ENCODE measurements at places on chromosomes 11 and 22. TPM values are rescaled to one million over a fixed set of nuclear protein-coding genes. Genes with fewer than 3 reads are reported as not detected.

- DNase-seq = no peak
Observed at GRCh38 chr11:57370251-57370650, 10.7 kb downstream of the PRG3 start.

- DNase-seq = no peak
Observed at GRCh38 chr11:87127101-87127500, 89.4 kb downstream of the TMEM135 start.

DNA sequence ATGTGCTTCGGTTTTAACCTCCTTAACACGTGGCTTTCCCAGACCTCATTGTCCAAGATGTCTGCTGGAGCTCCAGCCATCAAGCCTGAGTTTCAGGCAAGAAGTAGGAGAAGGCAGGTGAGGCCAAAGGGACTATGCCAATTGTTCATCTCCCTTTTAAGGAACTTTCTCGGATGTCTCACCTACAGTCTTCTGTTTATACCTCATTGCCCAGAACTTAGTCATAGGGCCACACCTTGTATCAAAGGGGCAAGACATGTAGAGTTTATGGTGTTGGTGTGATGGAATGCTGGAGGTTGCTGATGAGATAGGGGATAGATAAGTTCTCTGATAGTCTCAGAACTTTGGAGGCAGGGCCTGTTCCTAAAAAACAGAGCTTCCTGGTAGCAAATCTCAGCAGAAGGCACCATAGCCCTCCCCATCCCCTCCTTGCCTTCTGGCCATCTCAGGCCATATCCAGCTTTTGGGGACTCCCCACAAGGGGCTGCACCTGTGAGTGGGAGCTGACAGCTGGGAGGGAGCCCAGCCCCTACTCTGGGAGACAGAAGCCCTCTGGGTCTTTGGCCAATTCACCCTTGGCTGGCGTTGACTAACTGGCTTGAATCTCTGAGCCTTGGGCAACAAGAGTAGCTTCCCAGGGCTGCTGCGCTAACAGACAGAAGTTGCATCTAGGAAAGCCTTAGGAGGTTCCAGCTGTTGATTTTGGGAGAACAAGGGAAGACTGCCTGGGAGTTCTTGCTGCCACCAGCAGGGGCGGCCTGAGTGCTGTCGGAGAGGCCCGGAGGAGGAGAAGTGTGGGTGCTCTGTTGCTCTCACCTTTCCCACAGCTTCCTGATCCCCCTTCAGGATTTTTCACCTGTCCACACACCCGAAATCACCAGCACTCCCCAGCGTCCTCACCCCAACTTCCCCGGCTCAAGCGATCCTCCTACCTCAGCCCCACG, 149.8 kb upstream of the THY1 start:
- DNase-seq = no peak

DNA sequence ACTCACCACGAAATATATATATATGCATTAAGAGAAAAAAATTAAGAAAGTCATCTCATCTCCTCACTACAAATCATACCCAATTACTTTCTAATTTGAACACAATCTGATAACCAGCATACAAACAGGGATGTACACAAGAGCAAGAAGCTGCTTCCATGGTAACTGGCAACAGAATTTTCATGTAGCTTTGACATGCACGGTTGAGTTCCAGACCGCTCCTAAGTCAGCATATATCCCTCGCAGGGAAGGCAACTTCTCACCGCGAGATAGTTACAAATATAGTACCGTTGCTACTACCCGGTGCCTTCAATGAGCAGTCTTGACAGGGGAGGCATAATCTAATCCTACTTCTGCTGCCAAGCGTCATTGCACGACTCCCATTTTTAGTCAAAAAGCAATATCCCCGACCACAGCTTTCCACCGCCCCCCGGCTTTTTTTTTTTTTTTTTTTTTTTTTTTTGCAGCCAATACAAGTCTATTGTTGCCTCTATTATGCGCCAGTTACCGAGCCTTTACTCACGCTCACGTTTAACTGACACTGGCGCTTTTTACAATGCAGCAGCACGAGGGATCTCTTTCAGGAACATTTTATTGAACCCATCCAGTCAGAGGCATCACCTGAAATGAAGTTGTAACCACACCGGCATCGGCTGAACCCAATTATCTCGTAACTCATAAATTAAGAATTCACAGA, 2.2 kb downstream of the CADM1 start:
- DNase-seq = no peak

Gene NCAM1
- total RNA-seq = 3.0 TPM

Gene ASRGL1
- 6.8 TPM for total RNA-seq

Gene DCHS1
- total RNA-seq = 3.2 TPM

Gene ANO3
- total RNA-seq = not detected

Gene JAML
- 1.8 TPM for total RNA-seq

Measured in psoas muscle (tissue), 8 donors.